ENCODE measurements at places on chromosomes 11 and 22. TPM values are rescaled to one million over a fixed set of nuclear protein-coding genes. Genes with fewer than 3 reads are reported as not detected.

The OR5T2 gene
- not detected for polyA plus RNA-seq

The LRP4 gene
- 7.8 TPM for polyA plus RNA-seq

The NCF4 gene
- polyA plus RNA-seq = 7.1 TPM

The OR6T1 gene
- 0.71 TPM for polyA plus RNA-seq

The SERHL2 gene
- polyA plus RNA-seq = 11.3 TPM

The CABP4 gene
- polyA plus RNA-seq = 0.98 TPM

The ZNF70 gene
- 2.9 TPM for polyA plus RNA-seq

The DYNC2H1 gene
- polyA plus RNA-seq = 28.7 TPM

The OR9Q1 gene
- polyA plus RNA-seq = 0.15 TPM

The DDI1 gene
- 49.4 TPM for polyA plus RNA-seq

The CTSW gene
- polyA plus RNA-seq = 4.4 TPM

The CD59 gene
- polyA plus RNA-seq = 343 TPM

The FLRT1 gene
- polyA plus RNA-seq = 0.67 TPM

The PRG2 gene
- polyA plus RNA-seq = not detected

The CNGA4 gene
- 14.4 TPM for polyA plus RNA-seq

The NDUFS8 gene
- 149 TPM for polyA plus RNA-seq
